ENCODE measurements at places on chromosomes 7 and 10. TPM values are rescaled to one million over a fixed set of nuclear protein-coding genes. Genes with fewer than 3 reads are reported as not detected.

The SLC26A3 gene
- not detected for total RNA-seq

The LIPJ gene
- not detected for total RNA-seq

The DNAJB6 gene
- 195 TPM for total RNA-seq

The TMEM229A gene
- total RNA-seq, result not detected

The LAMB1 gene
- 83.2 TPM for total RNA-seq

The CYP3A7 gene
- total RNA-seq, result not detected

The ENKUR gene
- total RNA-seq, result not detected

The BPGM gene
- 14.0 TPM for total RNA-seq

The CDH23 gene
- total RNA-seq, result 4.8 TPM

The ZNHIT1 gene
- total RNA-seq, result 57.5 TPM

The ZNF425 gene
- total RNA-seq, result 0.60 TPM

The TMEM184A gene
- 0.32 TPM for total RNA-seq

The PRSS37 gene
- total RNA-seq, result not detected

The TMEM236 gene
- 0.51 TPM for total RNA-seq

The HOXA7 gene
- not detected for total RNA-seq

The TEX47 gene
- not detected for total RNA-seq

The ASZ1 gene
- not detected for total RNA-seq

The CALML5 gene
- not detected for total RNA-seq

The GPR15LG gene
- total RNA-seq, result not detected

The DNAJC2 gene
- total RNA-seq, result 12.9 TPM

The TPST1 gene
- 6.5 TPM for total RNA-seq

The SPDYE2B gene
- total RNA-seq, result not detected

The CUTC gene
- 37.2 TPM for total RNA-seq

The HOXA10 gene
- total RNA-seq, result not detected

The MACC1 gene
- 0.16 TPM for total RNA-seq

The SFMBT2 gene
- total RNA-seq, result 9.6 TPM

The CLRN3 gene
- not detected for total RNA-seq

The SFRP5 gene
- 2.5 TPM for total RNA-seq

The CCM2 gene
- 38.7 TPM for total RNA-seq

The BLNK gene
- total RNA-seq, result 1.4 TPM

The NANOS1 gene
- 16.0 TPM for total RNA-seq

The PLPP4 gene
- total RNA-seq, result not detected

The IGFBP3 gene
- total RNA-seq, result 45.4 TPM

The HTRA1 gene
- total RNA-seq, result 41.6 TPM

The HMX3 gene
- not detected for total RNA-seq

The PLEKHS1 gene
- total RNA-seq, result not detected

The CCDC172 gene
- total RNA-seq, result not detected

The TEX36 gene
- not detected for total RNA-seq

The LEP gene
- total RNA-seq, result 2.7 TPM

The UBTD1 gene
- 26.6 TPM for total RNA-seq

The PTF1A gene
- total RNA-seq, result not detected

The CLDN4 gene
- total RNA-seq, result not detected

The HTR7 gene
- total RNA-seq, result not detected

The PTPRZ1 gene
- 0.41 TPM for total RNA-seq

Measured in Right ventricle myocardium inferior (tissue), 1 donor.